ENCODE measurements at places on chromosomes 11 and 22.

DNA sequence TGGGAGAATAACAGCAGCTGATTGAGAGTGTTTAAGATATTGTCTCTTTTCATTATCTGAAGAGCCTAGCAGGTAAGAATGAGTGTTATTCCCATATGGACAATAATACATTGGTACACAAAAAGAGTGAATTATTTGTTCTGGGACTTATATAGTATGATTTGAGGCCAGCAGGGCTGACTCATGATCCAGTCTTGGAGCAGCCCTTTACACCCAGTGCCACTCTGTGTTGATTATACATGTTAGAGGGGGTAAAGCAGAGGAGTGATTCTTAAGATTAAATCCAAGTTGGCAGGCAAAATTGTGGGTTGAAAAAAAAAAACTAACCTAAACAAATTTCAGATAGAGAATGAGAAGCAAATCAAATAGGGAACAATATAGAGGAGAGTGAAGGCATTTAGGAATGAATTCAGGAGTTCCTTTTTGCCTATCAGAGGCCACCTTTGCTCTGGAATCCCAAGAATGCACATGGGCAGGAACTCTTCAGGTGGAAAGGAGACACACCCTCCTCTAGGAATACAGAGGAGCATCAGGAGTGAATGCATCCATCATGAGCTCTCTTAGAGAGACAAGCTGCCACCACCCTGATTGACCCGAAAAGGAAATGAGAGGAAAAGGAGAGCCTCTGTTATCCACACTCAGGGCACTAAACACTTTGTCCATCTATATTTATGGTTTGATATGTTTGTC, 19.2 kb upstream of the MRGPRX1 start:
- no peak for DNase-seq

DNA sequence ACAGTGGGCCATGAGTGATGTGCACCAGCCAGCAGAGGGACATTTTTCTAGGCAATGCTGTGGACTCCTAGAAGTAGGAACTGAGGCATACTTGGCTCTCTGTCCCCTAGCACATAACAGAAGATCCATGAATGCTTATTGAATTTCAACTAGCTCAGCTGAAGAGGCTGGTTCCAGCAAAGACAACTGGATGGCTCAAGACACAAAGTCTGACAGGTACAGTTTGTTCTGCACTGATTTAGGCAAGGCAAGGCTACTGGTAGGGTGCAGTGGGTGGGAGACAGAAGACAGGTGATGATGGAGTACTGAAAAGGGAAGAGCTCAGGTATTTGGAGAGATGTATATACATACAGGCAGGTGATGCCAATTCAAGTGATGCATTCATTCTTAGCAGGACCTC, 72.4 kb upstream of the USP47 start:
- DNase-seq: no peak

DNA sequence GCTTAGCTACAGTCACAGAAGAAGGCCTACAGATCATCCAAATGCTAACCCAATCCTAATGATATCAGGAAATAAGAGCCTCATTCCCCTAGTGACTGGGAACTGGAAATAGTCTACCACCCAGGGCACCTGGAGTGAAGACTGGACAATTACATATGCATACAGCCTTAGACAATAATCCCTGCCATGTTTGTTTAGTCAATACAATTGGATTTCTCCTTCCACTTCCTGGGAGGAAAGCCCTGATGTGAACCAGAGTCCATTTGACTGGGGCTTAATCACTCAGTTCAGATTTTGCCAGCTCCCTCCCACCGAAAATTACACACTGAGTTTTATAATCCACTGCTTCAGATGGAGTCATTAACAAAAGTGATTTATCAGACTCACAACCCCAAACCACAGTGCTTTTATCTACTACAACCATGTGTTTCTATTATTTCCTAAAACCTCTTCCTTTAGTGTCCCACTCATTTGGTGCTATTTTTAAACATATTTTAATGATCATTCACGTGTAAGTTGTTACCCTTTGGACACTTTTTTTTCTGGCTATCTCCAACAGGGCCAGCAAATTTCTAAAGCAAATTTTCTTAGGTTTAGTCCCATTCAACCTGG, 29.9 kb downstream of the CWF19L2 start:
- no peak for DNase-seq

DNA sequence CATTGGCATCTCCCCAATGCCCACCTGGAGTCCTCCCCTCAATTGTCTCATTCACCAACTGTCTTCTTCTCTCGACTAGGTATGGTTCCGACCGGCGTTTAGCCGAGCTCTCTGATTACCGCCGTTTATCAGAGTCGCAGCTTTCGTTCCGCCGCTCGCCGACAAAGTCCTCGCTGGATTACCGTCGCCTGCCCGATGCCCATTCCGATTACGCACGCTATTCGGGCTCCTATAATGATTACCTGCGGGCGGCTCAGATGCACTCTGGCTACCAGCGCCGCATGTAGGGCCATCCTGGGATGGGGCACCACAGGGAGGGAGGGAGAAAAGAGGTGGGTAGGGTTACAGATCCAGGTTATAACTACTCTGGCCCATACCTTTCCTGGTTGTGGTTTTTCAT, 10.0 kb downstream of the RBM14 start:
- no peak for DNase-seq

GRCh38 chr11:43920598-43921419, 21.6 kb upstream of the C11orf96 start:
- no peak for DNase-seq

DNA sequence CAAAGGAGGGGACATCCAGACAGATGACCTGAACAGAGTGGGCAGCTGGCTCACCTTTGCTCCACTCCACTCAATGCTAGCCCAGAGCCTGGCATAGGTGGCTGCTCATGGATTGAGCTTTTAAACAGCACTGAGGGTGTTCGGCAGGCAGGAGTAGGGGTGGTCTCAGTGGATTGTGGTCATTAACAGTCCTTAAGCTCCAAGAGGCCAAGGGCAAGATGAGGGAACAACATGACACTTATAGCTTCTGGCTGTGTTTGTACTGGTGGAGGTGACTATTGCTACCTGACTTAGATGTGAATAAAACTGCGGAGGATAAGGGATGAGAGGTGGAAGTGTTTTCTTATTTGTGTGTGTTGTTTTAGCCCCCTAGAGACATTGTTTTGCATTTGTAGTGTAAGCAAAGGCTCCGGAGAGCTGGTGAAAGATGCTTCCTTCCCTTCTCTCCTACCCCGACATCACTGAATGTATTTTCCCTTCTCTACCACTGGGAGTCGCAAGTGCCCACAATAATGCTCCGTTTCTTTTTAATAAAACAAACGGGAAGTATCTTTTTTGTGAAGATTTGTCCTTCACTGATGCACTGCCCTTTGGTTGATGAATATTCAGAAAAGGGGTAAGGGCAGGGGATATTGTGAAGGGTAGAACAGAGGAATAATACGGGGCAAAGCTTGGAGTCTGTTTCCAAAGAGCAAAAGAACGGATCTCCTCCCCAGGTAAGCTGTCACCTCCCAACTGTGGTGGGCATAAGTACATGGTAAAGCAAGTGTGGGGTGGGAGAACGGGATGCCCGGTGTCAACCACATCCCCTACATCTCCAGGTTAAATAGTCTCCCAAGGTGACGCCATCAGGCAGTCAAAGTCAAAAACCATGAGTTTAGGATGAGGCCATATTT, 27.5 kb upstream of the MTNR1B start:
- DNase-seq: no peak
